ENCODE measurements at places on chromosomes 5 and 9.

- no peak for DNase-seq
Observed at GRCh38 chr5:180136630-180137381, 65.2 kb upstream of the RNF130 start.

GRCh38 chr5:125267636-125268248 lies 521.3 kb upstream of the ZNF608 start:
- no peak for DNase-seq

DNA sequence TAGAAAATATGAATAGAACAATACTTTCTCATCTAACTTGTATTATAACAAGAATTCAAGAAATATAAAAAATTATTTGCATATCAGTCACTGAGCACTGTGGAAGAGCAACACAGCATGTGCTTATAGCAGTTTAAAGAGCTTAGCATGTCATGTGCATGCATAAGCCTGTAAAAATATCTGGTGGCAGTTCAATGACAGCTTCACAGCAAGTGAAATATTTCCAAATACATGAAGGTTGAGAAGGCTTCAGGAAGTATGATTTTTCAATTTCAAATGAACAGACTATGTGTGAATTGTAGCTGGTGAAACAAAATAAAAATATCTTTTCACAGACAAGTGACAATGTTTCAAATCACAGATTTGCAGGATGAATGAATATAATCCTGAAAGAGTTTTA lies 128.5 kb downstream of the PRDM9 start:
- DNase-seq, result no peak

GRCh38 chr9:34957492-34958410 lies at the start of gene PHF24:
PHF24 (plus strand) TSS chr9:34958285; CDS start chr9:34971299, 13,014 bp downstream.
- no peak for DNase-seq

- DNase-seq, result no peak
Observed at GRCh38 chr5:122137702-122138101, 8.4 kb downstream of the ZNF474 start.

GRCh38 chr9:80648336-80648735 lies 1041.0 kb downstream of the TLE1 start:
- no peak for DNase-seq

DNA sequence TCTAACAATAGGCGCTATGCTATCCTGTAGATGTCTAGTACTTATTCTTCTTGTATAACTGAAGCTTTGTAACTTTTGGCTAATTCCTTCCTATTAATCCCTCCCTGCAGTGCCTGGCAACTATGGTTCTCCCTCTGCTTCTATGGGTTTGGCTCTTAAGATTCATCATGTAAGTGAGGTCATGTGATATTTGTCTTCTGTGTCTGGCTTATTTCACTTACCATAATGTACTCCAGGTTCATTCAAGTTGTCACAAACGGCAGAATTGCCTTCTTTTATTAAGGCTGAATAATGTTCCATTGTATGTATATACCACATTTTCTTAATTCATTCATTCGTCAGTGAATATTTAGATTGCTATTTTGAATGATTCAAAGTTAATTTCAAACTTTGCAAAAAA lies 149.9 kb upstream of the GAS1 start:
- no peak for DNase-seq

DNA sequence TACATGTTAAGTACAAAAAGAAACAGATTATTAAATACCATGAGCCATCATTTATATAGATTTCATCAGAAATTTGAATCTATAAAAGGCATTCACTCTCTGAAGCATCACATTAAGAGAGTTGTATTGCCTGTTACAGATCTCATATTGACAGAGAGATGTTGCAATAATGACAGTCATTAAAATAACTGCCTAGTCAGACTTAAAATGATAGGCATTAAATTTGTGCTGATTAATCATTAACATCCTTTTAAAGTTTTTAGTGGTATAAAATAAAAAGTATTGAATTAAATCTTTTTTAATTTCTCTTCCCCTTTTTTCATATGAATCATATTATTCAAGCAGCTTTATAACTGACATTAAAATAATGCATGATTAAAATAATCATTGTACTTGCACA lies 404.9 kb upstream of the FAM174A start:
- DNase-seq, result no peak

GRCh38 chr5:31738199-31738598 lies 99.3 kb downstream of the PDZD2 start:
- no peak for DNase-seq

DNA sequence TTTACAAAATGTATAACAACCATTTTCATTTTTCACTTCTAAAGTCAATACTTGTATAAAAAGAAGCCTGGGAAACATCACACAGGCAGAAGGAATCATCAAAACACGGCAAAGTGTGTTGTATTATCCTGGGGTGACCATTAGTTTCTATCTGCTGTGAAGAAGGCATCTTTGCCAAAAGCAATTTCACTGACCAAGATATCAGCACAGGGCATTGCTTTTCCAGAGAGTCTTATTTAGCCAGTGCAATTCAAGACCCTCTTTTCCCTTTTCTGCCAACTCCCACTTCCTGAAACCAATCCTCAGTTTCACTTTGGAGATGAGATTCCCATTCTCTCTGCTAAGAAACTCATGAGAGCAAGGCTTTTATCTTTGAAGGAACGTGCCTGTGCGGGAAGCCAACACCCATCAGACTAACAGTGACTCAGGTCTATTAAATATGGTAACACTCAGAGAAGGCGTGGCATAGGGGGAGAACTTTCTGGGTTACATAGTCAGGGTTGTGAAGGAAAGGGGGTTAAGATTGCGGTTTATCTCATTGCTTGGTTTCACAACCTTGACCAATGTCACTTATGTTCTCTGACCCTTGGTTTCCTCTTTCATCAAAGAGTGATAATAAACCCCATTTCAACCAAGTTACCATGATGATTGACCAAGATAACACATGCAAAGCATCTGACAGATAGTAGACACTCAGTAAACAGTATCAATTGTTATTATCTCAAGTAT lies 666.9 kb upstream of the KLF4 start:
- DNase-seq, result no peak

GRCh38 chr9:101562966-101563365 lies 29.3 kb downstream of the RNF20 start:
- no peak for DNase-seq

DNA sequence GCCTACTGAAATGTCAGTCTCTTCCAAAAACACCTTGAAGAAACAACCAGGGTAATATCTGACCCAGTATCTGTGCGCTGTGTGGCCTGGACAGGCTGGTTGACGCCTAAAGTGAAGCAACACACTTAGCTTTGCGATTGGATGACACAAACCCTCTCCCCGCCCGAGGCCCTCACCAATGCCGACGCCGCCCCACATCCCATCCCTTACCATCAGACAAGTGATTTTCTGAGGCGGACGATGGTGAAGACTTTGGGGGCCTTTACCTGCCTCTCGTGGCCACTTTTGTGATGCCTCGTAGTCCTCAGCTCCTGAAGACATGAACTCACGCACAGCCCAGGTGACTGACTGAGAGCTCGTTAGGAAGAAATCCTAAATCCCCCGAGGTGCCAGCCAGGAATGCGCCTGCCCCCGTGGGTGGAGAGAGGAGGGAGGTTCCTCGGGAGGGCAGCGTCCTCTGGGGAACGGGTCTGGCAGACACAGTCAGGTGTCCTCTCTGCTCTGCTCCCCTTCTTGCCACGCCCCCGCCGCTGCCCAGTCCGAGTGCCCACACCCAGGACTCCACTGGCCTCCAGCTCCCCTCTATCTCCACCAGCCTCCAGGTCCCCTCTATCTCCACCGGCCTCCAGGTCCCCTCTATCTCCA lies 31.0 kb upstream of the RXRA start:
- DNase-seq, result no peak

DNA sequence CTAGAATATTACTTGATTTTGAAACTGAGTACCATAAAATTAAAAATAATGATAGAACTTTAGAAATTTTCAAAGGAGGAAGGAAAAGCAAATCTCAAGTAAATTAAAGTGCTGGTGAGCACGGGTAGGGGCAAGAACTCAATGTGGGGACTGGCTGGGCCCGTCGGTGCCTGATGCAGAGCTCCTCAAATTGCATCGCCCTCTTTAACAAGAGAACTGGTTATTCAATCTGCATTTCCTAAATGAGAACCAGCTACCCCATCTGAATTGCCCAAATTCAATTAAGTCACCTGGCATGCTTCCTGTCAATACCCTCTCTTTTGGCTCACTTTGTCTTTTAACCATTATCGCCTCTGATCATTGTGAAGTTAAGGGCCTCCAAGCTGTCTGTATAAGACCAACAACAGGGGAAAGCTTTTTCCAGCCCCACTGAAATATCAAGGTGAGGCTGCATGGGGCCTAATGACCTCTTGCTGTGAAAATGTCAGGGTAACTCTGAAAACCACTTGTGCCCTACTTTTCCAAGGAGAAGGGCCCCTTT lies 316.7 kb downstream of the SLIT3 start:
- DNase-seq, result no peak

DNA sequence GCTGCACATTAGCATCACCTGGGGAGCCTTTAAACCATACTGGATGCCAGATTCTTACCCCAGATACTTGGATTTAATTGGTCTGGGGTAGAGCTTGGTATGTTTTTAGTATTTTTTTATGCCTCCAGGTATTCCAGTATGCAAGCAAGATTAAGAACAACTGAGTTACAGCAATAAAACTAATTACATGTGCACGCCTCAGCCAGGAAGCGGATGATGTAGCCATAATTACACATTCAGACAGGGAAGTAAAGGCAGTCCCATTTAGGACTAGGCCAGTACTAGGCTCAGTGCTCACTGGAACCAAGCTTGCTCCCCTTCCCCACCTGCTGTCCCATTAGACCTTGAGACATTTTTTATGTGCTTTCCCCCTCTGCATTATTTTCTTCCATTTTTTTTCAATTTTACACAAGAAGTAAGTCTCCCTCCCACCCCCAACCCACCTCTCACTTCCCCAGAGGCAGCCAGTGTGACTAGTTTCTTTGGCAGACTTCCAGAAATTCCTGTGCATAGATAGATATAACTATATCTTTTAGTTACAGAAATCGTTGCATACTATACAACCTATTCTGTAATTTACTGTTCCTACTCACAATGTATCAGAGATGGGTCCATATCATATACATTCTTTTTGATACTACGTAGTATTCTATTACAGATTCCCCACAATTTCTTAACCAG lies 7.1 kb upstream of the GNAQ start:
- no peak for DNase-seq

DNA sequence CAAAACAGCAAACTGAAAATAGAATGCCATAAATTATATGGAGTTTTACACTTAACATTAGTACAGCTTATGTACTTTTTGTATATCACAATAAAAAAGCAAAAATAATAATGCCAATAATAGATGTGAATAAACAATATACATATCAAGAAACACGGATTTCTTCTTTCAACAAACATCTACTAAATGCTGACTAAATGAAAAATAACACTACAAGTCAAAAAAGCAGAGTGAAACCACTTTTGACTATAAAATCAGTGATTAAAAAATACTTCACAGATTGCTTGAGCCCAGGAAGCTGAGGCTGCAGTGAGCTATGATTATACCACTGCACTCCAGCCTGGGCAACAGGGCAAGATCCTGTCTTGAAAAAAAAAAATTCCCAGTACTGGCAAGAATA lies 32.2 kb downstream of the FANCC start:
- DNase-seq, result no peak

DNA sequence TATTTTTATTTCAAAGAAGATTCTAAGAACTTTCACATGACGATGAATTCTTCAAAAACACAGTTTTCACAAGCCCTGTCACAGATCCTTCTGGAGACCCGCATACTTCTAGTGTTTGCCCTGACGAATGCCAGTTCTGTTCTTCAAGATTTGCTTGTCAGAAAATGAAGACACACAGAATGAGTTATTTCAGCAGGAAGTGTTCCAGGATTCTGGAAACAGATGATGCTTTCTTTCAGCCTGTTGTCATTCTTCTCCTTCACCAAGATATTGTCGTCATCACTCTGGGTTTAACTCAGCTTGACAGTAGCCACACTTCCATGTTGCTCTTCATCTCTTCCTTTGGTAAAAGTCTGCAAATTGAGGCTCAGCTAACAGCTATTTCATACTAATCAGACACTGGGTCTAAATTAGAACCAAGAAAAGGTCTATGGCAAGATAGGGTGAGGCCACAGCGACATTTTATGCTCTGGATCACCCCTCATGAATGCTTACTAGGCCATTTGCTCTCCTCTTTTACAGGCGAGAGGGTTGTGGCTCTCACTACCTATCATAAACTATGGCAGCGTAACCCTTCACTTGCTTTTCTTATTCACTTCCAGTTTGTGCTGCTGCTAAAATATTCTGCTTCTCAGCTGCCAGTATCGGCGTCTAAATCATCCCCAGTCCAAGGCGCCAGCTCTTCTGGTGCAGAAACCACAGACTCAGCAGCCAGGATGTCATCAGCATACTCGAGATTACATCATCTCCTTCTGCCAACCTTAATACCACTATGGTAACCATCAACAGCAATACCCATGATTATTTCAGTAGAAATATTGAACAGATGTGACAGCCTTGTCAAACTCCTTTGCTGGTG lies 159.6 kb upstream of the TBCA start:
- no peak for DNase-seq

GRCh38 chr5:68873198-68873597 lies 220.6 kb upstream of the SLC30A5 start:
- DNase-seq, result no peak

DNA sequence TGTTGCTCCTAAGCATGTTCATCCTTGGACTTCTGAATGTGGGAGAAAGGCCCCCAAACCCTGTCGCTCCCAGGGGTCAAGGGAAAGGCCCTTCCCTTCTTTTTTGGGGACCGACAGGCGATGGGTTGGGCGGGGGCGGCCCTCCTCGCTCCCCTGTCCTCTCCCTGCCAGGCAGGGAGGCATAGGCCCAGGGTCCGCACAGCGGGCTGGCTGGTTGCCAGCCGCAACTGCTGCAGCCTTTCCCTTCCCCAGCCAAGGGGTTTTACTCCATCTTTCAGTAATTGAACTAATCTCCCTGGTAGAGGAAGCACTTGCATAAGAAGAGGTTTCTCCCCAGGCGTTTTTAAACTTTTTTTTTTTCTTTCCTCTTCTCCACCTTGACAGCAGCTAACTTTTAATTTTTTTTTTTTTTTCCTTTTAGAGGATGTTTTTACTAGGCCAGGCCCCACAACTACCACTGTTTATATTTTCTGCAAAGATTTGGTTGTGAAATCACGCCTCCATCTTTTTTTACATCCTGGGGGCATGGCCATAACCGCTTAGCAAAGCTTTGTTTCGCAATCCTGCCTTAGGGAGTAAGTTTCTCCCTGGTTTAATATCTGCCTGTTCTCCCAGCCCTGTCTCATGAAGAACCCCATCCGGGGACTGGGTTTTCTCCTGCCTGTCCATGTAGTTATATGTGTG lies 216.9 kb upstream of the ZNF608 start:
- DNase-seq, result no peak

- no peak for DNase-seq
Observed at GRCh38 chr5:112685386-112685785, 52.3 kb upstream of the APC start.

GRCh38 chr9:93582115-93582514 lies 5.7 kb downstream of the PHF2 start:
- no peak for DNase-seq

DNA sequence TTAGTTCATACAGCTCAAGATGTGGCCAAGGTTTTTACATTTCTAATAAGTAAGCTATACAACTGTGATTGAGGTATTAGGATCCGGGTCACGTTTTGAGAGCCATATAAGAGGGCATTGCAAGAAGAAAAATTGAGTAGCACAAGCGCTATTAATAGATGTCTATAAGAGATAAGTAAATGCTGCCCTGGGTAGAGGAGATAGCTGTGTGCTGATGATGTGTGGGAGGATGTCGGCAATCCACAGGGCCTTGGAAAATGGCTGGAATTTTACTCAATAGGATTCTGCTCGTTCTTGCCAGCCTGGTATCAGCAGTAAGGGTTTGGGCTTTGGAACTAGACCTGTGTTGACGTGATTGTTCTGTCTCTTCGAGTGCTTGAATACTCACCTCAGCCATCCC lies 41.6 kb downstream of the CSF1R start:
- no peak for DNase-seq
